KG1 (cell line): ENCODE measurements at places on chromosomes 3 and 15.

DNA sequence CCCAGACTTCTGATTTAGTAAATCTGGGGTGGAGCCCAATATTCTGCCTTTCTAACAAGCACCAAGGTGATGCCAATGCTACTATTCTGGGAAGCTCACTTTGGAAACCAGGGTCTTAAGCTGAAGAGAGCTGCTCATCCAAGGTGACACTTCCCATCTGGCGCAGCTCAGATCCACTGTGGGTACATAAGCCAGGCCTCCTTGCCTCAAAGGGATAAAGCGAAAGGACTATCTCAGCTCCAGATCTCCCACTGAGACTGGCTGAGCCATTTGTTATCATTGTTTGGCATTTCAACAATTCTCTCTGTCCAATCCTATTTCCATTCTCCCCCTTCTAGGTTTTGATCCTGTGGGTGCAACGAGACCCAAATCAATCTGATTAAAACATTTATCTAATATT lies 323.8 kb downstream of the GBE1 start:
- DNase-seq, result no peak

- no peak for DNase-seq
These were observed 193.9 kb downstream of the XXYLT1 start for GRCh38 chr3:195076981-195077610.

GRCh38 chr15:78316283-78317083 lies 17.1 kb upstream of the SKIC8 start:
- DNase-seq, result no peak

GRCh38 chr15:31585240-31585639 lies 258.6 kb downstream of the KLF13 start:
- DNase-seq, result no peak

DNA sequence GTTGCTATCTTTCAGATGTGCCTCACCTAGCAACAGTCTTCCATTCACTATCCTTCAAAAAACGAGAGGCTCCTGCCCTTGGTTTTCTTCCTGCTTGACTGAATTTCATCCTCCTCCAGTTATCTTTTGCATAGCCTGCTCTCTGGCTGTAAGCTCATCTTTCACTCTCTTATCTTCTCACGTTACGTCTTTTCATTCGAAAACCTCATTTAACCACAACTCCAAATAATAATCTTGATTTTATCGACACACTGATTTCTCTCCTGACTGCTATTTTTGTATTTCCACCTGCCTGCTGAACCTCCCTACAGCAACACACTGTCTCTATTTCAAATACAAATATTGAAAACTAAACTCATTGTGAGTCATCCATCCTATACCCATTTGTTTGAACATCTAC lies 230.7 kb upstream of the TMC3 start:
- no peak for DNase-seq

DNA sequence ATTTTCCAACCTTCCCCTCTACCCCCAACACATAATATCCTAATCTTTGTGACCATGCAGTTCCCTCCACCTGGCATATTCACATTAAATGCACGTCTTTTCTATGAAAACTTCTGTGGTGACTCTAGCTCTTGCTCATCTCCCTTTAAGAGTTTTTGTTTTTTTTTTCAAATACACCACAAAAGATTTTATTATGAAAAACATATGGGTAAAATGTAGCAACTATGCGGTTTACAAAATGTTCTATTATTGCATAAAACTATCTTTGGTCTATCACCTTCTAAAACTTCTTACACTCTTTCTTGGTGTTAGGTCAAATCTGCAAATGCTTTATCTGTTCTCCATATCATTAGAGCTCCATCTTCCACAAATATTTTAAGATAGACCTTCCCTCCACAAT lies 38.6 kb upstream of the ADGRG7 start:
- DNase-seq, result no peak

DNA sequence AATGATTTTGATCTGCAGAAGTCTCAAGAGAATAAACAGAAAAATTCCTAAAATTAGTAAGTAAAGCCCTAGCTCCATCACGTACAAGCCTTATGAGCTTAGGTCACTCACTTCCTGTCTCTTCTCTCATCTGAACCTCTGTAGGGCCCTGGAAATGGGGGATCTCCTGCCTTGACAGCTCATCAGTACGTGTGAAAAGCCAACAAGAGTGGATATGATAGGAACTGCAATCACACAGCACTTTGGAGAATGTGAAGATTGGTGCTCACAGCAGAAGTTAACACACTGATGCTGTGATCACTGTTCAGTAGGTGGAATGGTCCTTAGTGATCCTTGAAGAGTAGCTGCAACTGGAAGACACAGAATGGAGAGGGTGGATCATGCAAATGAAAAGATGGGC lies 27.8 kb upstream of the ALDH1L1 start:
- DNase-seq, result no peak

DNA sequence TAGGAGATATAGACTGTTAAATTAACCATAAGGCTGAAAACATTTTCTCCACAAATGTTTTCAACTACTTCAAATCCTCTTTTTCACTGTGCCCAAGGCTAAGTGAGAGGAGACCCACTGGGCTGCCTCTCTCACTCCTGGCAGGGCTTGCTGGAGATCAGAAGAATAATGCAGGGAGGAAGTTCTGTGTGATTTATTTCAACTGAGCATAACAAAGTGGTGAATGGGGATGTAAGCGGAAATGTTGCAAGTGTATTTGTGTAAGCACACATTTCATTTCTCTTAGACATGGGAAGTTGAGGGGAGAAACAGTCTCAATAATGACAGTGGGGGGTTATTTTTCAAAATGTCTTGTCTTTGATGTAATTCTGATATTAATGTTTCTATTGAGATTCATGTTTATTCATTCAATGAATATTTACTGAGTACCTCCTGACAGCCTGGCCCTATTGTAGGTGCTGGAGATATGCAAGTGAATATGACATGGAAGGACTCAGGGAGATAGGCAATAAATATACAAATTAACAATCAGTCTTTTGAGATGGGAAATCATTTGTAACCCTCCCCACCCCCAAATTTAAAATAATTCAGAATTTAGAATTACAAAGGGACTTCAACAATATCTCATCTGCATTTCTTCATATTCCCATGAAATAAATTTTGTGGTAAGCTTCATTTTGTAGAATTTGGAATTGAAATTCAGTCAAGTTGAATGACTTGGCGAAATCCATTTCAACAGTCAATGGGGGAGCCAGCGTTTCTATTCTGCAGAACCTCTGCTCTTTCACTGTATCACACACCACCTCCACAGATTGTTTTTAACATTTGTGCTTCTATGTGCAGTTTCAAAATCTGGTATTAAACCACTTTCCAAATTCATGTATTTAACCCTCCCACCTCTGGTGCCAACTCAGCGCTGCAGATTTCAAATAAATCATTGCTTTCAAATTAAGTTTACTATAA lies 247.2 kb downstream of the SLC9A9 start:
- no peak for DNase-seq

GRCh38 chr3:55558316-55558715 lies 71.2 kb upstream of the WNT5A start:
- no peak for DNase-seq

GRCh38 chr3:160538895-160539294 lies 26.5 kb downstream of the KPNA4 start:
- DNase-seq, result no peak

DNA sequence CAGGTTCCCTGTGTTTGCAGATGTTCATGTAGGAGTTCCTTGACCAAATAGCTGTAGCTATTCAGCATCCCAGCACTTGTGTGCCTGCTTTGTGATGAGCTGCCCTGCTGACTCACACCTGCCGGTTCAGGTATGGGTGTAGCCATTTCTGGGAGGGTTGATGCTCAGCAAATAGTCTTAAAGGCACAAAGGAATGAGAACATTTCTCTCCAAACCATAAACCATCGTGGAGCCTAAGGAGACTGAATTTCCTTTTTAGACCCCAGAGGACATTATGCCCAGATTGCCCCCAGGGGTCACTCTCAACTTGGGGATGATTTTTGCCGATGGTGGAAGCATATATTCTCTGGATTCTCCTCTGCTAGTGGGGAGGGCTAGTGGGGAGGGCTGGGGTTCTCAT lies 80.6 kb downstream of the ADAMTSL3 start:
- no peak for DNase-seq

GRCh38 chr3:15081960-15082664 lies 16.8 kb downstream of the RBSN start:
- DNase-seq, result no peak

DNA sequence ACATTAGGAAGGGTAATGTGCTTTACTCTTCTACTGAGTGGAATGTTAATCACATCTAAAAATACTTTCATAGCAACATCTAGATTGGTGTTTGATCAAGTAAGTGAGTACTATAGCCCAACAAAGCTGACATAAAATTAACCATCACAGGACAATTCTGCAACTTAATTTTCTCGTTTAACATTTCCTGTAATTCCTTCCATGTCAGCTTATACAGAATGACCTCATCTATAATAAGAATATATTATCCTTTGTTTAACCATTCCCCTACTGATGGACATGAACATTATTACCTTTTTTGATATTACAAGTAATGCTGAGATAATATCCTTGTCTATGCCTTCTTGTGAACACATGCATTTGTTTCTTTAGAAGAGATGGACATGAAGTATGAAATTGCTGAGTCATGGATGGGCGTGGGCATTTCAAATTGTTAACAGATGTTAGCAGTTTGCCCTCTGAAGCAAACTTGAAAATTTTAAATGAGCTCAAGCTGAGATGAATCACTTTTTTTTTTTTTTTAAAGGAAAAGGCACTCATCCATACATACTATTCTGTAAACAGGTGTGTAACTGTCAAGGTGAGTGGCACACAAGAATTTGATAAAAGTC lies 85.1 kb downstream of the OXNAD1 start:
- no peak for DNase-seq

DNA sequence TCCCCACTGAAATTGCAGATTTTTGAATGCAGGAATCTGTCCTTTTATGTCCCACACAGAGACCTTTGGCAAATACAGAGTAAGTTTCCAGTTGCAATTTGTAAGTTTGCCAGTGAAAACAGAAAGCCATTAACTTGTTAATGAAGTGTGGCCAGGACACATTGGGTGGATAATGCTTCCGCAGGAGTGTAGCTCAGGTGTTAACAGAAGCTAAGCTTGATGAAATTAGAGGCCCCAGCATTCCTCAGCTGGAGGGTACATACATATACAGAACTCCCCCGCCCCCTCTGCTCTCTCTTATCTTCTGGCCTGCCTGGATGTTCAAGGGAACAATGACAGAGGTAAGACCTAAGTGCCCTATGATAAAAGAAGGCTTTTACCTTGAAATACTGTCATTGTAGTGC lies 8.1 kb upstream of the LRRC2 start:
- no peak for DNase-seq

DNA sequence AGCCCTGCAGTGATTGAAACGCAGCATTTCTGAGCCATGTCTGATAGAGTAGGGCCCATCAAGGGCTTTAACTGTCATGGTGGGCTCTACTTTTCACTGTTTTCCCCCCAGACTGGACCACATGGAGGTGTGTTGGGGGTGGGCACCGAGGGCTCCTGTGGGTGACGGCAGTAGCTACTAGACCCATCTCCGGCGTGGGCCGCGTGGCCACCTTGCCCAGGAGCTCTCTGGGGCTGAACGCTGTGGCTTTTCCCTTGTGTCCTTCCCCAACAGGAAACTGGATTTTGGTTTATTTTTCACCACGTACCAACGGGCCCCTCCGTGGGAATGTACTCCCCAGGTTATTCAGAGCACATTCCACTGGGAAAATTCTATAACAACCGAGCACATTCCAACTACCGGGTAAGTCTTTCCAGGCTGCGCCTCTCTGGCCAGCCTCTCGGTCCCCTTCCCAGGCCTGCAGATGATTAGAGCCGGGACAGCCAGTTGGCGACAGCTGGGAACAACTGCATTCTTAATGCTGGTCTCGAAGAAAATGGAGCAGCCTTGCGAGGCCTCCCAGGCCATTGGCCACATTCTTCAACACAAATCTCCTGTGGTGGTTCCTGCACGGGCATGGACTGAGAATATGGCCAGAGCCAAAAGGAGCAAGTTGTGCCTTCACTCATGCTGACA lies 67.7 kb downstream of the MESD start:
- no peak for DNase-seq

DNA sequence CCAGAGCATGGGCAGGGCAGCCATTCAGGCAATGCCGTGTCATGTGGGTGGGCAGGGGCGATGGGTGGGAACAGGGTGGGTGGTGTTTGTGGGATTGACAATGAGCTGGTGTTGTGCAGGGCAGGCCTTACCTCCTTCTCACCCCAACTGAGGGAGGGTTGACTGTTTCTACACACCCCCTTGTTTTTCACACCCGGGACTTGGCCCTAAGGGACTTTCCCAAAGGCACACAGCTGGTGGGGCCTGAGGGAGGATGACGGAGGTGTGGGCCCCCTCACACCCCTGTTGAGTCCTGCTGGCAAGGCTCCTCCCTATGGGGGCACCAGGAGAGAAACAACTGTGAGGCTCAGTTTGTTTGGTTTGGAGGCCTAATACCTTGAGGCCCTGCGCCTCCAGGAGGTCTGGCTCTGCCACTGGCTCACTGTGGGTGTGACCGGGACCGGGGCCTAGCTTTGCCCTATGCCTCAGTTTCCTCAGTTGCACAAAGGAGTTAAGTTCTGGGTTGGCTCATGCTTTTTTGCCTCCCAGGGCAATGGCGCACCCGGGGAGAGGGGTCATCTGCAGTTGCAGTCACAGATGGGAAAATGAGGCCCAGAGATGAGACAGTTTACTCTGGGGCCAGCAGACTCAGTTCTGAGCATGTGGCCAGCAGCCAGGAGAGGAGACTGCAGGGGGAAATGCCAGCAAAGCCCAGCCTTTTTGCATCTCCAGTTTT lies 5.1 kb upstream of the DNAH1 start:
- no peak for DNase-seq

- DNase-seq, result no peak
These were observed 92.6 kb downstream of the FHIT start for GRCh38 chr3:61158667-61159066.

DNA sequence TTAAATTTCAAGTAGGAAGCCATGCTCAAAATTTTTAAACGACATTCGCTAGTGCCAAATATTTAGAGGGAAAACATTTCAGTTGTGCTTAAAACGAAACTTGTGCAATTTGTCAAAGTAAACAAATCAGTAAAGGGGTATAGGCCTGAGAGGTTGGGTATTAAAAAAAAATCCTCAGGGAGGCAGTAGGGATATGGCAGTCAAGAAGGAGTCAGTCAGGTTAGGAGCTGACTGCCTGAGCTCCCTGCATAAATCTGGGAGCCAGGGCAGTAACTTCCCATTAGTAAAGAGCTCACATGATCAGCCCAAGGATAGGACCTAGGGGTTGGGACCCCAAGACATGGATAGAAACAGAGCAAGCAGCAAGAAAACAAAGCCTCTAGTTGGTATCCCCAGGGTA lies 120.7 kb upstream of the STAC start:
- DNase-seq, result no peak

GRCh38 chr3:123658852-123659206 lies 74.0 kb upstream of the HACD2 start:
- DNase-seq, result no peak
